Diencephalon (tissue), 1 donor: ENCODE measurements at places on chromosomes 4 and X. TPM values are rescaled to one million over a fixed set of nuclear protein-coding genes. Genes with fewer than 3 reads are reported as not detected.

Gene GPRASP1
- 65.3 TPM for total RNA-seq

Gene TEX13C
- not detected for total RNA-seq

Gene SPARCL1
- total RNA-seq: 127 TPM

Gene PRRG1
- total RNA-seq: 15.2 TPM

Gene XG
- not detected for total RNA-seq

Gene TIGD4
- total RNA-seq: 7.2 TPM

Gene GIMD1
- total RNA-seq: not detected

Gene ENAM
- total RNA-seq: not detected

Gene CASK
- total RNA-seq: 130 TPM

Gene TBX22
- total RNA-seq: 0.23 TPM

Gene TNMD
- 0.23 TPM for total RNA-seq

Gene XPNPEP2
- total RNA-seq: 0.23 TPM

Gene LUZP4
- total RNA-seq: not detected

Gene FABP2
- not detected for total RNA-seq

Gene AR
- total RNA-seq: 1.8 TPM

Gene RPA4
- total RNA-seq: 1.2 TPM

Gene MAP7D3
- total RNA-seq: 3.5 TPM

Gene STK26
- 5.1 TPM for total RNA-seq
